Activated CD4-positive, alpha-beta T cell treated with anti-CD3 and anti-CD28 coated beads for 1 hour (primary cell): ENCODE measurements at places on chromosomes 7 and 10.

DNA sequence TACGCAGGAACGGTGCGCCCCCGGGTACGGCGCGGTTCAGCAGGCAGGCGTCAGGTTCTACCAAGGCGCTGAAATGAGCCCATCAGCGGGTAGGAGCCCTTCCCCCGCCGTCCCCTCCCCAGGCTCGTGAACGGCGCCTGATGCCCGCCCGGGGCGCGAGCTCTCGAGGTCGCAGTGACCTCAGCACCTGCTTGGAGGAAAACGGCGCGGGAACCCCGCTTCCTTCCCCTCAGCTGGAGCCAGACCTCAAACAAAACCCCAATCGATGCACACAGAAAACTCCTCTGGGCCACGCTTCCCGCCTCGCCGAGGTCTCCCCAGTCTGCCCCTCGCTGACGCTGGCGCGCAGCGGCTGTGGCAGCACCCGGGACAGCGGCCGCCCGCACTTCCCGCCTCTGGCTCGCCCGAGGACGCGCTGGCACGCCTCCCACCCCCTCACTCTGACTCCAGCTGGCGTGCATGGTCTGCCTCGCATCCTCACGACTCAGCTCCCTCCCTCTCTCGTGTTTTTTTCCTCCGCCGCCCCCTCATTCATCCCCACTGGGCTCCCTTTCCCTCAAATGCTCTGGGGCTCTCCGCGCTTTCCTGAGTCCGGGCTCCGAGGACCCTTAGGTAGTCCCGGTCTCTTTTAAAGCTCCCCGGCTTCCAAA lies 514 bp upstream of the GAD2 start:
- DNase-seq: no peak

DNA sequence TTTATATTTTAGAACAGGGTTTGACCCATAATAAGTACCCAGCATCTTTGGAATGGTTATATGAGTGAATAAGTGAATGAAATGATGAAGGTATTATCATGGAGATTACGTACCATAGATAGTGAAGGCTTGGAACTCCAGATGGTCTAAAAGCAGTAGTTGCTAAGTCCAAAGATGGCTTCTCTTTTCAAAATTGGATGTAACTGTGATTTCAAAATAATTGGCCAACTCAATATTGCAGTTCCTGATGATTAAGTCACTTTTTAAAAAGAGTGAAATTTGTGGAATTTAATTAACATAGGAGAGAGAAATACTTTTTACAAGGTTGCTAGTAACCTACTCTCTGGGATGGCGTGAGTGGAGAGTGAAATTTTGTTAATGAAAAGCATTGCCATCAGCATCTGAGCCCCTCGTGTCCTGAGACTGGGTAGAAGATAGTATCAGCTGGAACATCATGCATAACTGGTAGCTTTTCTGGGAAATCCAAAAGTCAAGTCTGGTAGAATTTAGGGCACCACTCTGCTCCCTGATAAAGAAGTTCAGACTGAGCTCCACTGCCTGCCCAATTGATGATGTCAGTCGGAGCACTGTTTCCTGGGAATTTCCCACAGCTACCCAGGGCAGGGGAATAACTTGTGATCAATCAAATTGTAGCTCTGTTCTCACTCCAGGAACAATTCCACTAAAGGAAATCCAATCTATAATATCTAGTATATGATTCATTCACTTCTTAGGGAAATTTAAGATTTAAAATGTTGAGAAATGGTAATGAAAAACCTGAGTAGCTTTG lies 3.2 kb downstream of the GPR141 start:
- no peak for DNase-seq

GRCh38 chr7:41826641-41827040 lies 123.8 kb upstream of the INHBA start:
- no peak for DNase-seq

- no peak for DNase-seq
Observed at GRCh38 chr10:70753841-70754621, 31.1 kb downstream of the TBATA start.

DNA sequence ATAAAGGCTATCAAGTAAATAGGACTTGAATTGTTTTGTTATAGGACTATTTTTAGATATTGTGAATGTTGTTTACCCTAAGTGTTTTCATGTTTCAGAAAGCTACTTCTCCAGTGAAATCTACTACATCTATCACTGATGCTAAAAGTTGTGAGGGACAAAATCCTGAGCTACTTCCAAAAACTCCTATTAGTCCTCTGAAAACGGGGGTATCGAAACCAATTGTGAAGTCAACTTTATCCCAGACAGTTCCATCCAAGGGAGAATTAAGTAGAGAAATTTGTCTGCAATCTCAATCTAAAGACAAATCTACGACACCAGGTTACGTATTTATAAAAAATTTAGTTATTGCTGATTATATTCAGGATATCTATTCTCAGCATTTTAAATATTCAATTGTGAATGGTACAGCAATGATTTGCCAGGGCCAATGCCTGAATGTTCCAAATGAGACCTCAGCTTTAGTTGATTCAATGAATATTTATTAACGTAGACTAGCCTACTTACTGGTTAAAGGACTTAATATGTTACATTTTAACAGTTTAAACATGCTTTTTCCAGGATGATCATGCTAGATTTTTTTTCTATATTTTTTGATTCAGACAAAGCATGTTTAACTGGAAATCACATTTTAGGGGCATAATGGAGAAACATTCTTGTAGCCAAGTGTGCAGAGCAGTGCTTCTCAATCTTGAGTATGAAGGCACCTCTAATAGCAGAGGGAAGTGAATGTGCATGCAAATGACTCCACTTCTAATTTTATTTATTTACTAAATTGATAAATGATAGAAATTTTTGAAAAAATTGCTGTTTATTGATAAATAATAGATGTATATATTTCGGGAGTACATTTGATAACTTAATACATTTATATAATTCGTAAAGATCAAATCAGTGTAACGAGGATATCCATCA lies 18.2 kb downstream of the ANLN start:
- no peak for DNase-seq

GRCh38 chr10:3978761-3979160 lies 193.8 kb upstream of the KLF6 start:
- DNase-seq: no peak
